ENCODE measurements at places on chromosomes 1 and 21. TPM values are rescaled to one million over a fixed set of nuclear protein-coding genes. Genes with fewer than 3 reads are reported as not detected.

Gene OR2T2
- not detected for total RNA-seq

Gene LYPLA2
- total RNA-seq, result 58.6 TPM

Gene H3-3A
- total RNA-seq, result 439 TPM

Gene WNT3A
- total RNA-seq, result 0.05 TPM

Gene TEDDM1
- total RNA-seq, result not detected

Gene NES
- 1.1 TPM for total RNA-seq

Gene MSH4
- total RNA-seq, result 0.02 TPM

Gene CFHR4
- not detected for total RNA-seq

Gene CDC20
- 179 TPM for total RNA-seq

Gene NTMT2
- not detected for total RNA-seq

Gene ARHGEF16
- total RNA-seq, result 5.2 TPM

Gene ACOT11
- 2.5 TPM for total RNA-seq

Gene SYCP1
- not detected for total RNA-seq

Gene TDRD5
- 0.03 TPM for total RNA-seq
